NCI-H1092 treated with DMSO at 0.1 percent for 48 hours (cell line): ENCODE measurements at places on chromosomes 2 and 18.

DNA sequence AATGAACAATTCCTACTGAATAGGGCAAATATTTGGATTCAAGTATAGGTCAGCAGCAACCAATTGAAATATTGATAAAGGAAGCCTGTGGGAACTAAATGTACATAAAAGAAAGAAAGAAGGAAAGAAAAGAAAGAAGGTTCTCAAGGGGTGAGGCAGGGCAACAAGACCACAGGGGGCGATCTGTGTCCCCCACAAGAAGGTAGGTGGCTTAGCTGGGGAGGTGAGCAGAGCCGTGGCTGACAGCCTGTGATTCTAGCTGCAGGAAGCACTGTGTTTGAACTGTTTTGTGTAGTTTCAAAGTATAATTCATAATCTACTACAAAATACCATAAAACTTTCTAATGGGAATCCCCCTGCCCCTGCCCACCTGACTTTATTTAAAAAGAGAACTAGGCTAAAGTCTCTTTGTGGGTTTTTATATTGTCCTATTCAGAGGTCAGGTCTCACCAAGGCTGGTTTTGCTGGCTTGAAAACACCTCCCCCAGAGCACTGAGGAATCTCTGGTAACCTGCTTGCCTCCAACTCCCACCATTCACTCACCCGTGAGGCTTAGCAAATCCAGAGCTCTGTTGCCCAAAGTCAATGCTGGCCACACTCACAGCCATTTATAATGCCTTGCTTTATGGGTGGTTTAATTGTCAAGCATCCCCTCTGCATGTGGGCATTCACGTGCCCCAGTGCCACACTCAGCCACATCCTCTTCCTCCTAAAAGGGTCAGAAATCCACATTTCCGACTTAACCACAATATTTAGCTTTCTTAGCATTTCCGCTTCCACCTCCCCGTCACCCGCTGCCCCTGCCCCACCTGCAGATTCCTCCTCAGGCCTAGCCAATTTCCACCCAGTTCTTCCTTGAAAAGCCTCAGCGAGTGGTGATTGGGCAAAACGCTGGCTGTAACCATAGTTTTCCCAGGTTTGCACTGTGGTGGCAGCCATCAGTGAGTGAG is 36.4 kb upstream of the LMAN1 start:
- peak; percentile 37 for DNase-seq

- no peak for DNase-seq
Observed at GRCh38 chr2:185862657-185863398, 124.2 kb downstream of the FSIP2 start.

GRCh38 chr2:74228772-74229171 is 30.4 kb downstream of the MTHFD2 start:
- DNase-seq = no peak

DNA sequence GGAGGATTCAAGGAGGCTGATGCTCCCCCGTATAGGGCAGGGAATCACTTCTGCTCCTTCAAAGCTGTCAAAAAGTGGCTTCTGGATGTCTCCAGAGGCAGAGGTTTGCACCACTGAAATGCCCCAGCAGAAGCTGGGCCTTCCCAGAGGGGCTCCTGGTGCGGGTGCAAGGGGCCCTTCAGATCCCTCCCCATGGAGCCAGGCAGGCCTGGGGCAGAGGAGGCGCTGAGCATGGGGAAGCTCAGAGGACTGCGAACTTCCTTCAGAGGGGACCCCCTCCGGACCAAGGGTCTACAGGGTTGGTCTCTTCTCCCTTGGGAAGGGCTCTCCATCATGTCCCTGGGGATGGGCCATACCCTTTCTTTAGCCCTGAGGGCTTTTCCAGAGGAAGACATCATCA is 341.2 kb downstream of the DYSF start:
- DNase-seq = no peak

DNA sequence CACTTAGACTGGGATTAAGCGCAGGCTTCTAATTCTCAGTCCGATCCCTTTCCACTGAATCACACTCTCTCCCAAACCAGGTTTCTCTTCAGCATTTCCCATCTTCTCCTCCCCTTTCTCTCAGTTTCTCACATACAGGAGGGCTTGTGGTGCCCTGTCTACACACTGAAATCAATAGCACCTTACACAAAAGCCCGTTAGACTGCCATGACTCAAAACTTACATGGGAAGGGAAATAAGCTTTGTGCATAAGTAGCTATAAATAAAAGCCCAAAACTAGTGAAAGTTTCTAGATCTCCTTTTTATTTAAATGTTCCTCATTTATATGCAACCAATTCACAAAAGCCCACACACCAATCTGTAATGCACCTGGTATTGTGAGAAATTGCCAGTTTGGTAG is 318.4 kb downstream of the TXNL1 start:
- no peak for DNase-seq

DNA sequence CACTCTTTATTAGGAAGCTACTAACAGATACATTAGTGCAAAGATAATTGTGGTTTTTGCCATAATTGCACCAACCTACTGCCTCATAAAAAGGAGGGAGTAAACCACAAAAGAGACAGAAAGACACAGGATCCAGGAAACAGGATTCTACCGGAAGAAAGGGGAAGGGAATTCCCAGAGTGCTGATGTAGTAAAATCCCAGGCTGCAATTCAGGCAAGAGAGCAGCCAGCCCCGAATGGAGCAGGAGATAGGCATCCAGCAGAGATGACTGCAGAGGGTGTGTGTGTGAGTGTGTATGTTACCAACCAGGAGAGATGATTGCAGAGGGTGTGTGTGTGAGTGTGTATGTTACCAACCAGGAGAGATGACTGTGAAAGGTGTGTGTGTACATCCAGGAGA is 84.4 kb downstream of the KCNS3 start:
- DNase-seq = no peak
